GM23248 (cell line): ENCODE measurements at places on chromosomes 5 and 9. TPM values are rescaled to one million over a fixed set of nuclear protein-coding genes. Genes with fewer than 3 reads are reported as not detected.

- no peak overlapping the region for H3K27ac ChIP-seq
- peak; percentile 5 for DNase-seq
- H3K4me3 ChIP-seq, result no peak overlapping the region
Observed at GRCh38 chr9:14478175-14479162, 164.5 kb upstream of the NFIB start.

- no peaks in the 10 kb centered on the region for H3K27me3 ChIP-seq
- no peak for DNase-seq
- H3K4me3 ChIP-seq, result no peak overlapping the region
- H3K36me3 ChIP-seq, result no peaks in the 10 kb centered on the region
- no peak overlapping the region for H3K27ac ChIP-seq
Observed at GRCh38 chr5:31731710-31732301, 92.9 kb downstream of the PDZD2 start.

DNA sequence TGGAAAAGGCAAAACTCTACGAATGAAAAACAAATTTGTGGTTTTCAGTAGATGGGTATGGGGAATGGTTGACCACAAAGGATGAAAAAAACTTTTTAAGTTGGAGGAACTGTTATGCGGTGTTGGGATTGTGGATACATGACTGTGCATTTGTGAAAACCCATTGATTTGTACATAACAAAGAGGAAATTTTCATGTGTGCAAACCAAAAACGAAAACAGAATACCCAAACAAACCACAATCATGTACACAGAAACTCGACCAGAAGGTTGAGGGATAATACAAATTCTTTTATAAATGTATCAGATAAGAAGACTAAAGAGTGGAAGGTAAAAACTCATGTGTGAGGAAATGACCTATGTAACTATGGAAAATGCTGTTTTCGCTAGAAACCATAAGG, 1012.4 kb downstream of the CDH18 start:
- H3K27me3 ChIP-seq, result no peaks in the 10 kb centered on the region
- no peaks in the 10 kb centered on the region for H3K4me1 ChIP-seq
- no peak for DNase-seq
- H3K36me3 ChIP-seq, result no peaks in the 10 kb centered on the region
- no peak overlapping the region for H3K4me3 ChIP-seq
- no peak overlapping the region for H3K27ac ChIP-seq

Gene NSA2
- total RNA-seq, result 51.9 and 59.3 TPM in 2 replicates
